ENCODE measurements at places on chromosomes 2 and 18.

- no peak for DNase-seq
Observed at GRCh38 chr2:225757248-225757647, 357.7 kb downstream of the NYAP2 start.

- DNase-seq = no peak
Observed at GRCh38 chr2:172999641-173000386, 75.8 kb upstream of the MAP3K20 start.

GRCh38 chr2:2703762-2704427, 372.8 kb upstream of the MYT1L start:
- no peak for DNase-seq

DNA sequence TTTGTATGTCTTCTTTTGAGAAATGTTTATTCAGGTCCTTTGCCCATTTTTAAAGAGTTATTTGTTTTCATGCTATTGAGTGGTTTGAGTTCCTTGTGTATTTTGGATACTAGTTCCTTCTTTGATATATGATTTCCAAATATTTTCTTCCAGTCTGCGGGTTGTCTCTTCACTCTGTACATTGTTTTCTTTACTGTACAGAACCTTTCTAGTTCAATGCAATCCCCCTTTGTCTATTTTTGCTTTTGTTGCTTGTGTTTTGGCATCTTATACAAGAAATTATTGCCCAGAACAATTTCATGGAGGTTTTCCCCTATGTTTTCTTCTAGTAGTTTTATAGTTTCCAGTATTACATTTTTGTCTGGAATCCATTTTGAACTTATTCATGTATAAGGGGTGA, 62.5 kb upstream of the ACVR1C start:
- no peak for DNase-seq

DNA sequence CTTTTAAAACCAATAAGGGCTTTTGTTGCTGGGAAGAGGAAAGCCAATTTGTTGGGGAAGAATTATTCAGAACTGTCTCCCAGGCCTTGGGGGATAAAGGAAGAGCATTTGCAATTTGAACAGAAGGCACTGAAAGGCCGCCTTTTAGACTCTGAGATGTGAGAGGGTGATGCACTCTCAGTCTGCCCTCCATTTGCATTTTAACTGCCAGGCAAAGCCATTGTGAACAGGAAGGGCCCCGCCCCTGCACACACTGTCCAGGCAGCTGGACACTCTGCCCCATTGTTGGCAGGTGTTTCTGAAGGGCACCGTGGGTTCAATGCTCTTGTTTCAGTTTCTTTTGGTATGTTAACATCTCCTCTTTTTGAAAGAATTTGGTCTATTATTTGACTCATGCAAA, 169.5 kb upstream of the COPS8 start:
- DNase-seq = no peak

GRCh38 chr18:8661754-8662559, 43.4 kb upstream of the MTCL1 start:
- DNase-seq = no peak

GRCh38 chr18:67705748-67706147, 189.2 kb upstream of the DSEL start:
- no peak for DNase-seq

GRCh38 chr18:3528231-3528630, 78.3 kb downstream of the TGIF1 start:
- DNase-seq = no peak

DNA sequence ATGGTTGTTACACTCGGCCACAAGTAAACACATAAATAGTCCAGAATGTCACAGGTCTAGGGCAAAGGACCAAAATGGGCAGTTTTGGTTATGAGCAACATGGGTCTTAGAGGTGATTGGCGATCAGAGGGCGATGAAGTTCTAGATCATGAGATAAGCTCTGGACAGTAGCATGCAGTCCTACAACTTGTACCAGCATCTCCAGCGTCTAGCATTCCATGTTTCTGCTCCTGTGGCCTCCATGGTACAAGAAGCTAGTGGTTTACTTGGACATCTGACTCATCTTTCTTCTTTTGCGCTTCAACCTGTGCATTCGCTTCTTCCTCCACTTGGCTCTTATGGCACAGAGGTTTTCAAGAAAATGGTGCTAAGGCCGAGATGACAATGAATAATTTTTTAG, 8.9 kb upstream of the MMADHC start:
- DNase-seq = no peak

DNA sequence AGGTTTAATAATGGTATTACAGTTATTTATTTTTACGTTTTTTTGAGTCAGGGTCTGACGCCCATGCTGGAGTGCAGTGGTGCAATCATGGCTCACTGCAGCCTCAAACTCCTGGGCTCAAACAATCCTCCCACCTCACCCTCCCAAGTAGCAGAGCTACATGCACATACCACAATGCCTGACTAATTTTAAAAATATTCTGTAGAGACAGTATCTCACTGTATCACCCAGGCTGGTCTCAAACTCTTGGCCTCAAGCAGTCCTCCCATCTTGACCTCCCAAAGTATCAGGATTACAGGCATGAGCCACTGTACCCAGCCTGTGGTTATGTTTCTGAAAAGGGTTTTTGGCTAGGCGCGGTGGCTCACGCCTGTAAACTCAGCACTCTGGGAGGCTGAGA, 120.8 kb downstream of the ESCO1 start:
- DNase-seq = no peak

GRCh38 chr2:145864501-145864900, 1344.6 kb upstream of the ZEB2 start:
- no peak for DNase-seq

GRCh38 chr18:62450546-62451410, 72.0 kb upstream of the ZCCHC2 start:
- peak; percentile 35 for DNase-seq

DNA sequence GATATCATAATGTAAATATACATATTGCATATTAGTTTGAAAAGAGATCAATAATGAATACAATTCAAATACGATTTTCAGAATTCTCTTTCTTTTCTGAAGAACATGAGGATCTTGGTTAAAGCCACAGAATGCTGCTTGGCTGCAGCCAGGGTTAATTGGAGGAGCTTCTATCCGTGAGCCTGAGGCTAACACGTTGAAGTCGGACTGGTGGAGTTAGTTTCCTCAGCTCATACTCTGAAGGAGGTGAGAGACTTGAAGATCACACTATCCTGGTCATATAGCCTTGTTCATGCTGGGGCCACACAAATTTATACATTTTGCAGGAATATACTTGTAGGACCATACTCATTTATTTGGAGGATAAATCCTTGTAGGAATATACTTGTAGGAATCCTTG, 335.8 kb downstream of the TRIB2 start:
- DNase-seq = no peak

GRCh38 chr18:79530821-79531220, 135.1 kb downstream of the NFATC1 start:
- DNase-seq = no peak

DNA sequence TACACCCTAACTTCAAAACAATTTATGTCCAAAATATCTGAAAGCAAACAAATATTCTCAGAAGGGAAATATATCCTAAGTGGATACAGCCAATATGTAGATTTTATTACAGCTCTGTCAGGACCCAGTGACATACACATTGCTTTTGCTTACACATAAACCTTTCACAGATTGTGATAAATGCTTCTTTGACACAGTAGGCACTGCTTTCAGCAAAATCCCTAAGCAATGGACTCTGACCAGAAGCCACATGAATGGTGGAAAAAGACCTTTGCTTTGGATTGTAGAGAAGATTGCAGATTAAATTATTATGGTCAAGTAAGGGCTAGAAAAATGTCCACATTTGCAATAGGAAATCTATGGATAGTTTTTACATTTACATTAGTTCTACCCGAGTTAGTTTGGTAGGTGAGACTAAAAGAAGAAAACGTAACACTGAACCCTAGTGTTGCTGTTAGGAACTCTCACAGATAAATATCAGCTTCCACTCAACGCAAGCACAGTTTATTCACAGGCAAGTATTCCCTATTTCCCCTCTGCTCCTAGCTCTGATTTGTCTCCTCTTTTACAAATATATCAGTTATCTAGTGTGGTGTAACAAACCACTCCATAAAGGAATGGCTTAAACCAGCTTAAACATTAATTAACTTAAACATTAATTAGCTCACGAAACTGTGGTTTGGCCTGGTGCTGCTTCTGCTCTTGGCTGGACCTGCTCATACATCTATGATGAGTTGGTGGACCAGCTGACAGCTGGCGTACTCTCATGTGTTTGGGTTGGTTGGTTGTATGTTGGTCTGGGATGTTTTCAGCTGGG, 23.6 kb upstream of the SERPINE2 start:
- DNase-seq = no peak

DNA sequence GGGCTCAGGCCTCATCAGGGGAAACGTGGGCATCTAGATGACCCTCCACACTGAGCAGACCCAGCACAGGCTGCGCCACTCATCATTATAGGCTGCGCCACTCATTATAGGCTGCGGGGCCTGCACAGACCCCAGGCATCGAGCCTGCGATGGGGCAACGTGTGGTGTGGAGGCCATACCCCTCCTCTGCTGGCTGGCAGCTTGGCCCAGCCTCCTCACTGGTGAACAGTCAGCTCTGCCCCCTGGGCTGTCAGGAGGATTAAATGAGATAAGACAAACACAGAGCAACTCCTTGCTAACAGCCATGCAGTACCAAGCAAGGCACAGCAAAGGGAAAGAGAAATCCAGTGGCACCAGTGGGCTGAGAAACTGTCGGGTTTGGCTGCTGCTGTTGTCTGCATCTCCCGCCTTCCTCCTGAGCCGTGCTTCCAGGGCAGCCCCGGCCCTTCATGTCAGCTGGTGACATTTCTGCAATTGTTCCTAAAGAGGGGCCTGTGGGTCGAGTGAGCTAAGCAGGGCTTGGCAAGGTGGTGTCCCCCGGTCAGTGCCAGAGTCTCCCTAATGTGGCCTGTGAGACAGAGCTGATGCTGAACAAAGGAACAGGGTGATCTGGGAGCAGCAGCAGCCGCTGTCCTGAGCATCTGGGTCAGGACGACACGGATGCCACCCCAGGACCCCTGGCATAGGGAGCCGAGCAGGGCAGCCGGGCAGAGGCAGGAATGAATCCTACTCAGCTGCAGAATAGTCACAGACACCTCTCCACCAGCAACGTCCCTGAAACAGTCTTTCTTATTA, 48.7 kb downstream of the RRM2 start:
- DNase-seq = no peak

GRCh38 chr18:24514439-24514838, 54.0 kb downstream of the HRH4 start:
- DNase-seq = no peak

GRCh38 chr2:191382801-191383200, 137.6 kb downstream of the MYO1B start:
- DNase-seq = no peak

GRCh38 chr2:132909427-132909826, 239.4 kb upstream of the LYPD1 start:
- DNase-seq = no peak

Data from CD4-positive, alpha-beta T cell treated with Interferon gamma for 1 hour (primary cell).